ENCODE measurements at places on chromosomes 12 and 14.

GRCh38 chr14:92549105-92549858, 35.7 kb downstream of the RIN3 start:
- no peak overlapping the region for H3K27ac ChIP-seq
- no peaks in the 10 kb centered on the region for H3K4me1 ChIP-seq
- peaks cover 5% of the 10 kb centered on the region for H3K27me3 ChIP-seq
- no peak overlapping the region for H3K4me3 ChIP-seq

DNA sequence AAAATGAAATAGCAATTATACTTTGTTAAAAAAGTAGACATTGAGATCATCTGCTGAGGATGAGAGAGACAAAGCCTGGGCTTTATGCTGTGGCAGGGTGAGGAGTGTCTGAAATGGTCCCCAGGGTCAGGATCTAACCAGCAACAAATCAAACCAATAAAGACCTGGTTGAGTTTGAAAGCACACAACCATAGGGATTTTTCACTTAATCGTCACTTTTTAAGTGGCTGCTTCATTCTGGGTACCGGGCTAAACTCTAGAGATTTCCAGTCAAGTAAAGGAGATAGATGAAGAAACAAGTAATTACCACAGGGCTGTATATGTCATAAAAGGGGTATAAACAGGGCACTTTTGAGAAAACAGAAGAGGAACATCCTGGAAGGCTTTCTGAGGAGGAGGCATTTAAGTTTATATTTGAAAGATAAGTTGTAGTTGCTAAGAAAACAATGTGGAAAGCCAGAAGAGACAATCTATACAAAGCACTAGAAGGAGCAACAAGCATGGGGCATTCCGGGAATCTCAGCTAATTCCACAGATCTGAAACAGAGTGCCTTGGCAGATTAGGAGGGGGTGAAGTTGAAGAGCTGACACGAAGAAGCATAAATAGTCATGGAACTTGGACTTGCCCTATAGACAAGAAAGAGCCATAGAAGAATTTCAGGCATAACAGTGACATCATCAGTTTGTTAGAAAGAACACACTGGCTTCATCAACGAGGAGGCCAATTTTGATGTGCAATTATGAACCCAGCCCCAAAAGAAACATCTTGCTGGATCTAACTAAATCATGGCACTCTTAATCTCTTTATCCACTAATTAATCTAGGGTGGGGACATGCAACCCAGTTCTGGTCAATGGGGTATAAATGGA, 46.9 kb upstream of the FRS2 start:
- H3K36me3 ChIP-seq = 0 out of 2 replicates have a peak, but pooled peaks cover 6% of the 10 kb centered on the region
- no peak overlapping the region for H3K4me3 ChIP-seq
- no peak for DNase-seq
- H3K27me3 ChIP-seq = no peaks in the 10 kb centered on the region
- H3K27ac ChIP-seq = no peak overlapping the region
- peaks cover 10% of the 10 kb centered on the region for H3K4me1 ChIP-seq

DNA sequence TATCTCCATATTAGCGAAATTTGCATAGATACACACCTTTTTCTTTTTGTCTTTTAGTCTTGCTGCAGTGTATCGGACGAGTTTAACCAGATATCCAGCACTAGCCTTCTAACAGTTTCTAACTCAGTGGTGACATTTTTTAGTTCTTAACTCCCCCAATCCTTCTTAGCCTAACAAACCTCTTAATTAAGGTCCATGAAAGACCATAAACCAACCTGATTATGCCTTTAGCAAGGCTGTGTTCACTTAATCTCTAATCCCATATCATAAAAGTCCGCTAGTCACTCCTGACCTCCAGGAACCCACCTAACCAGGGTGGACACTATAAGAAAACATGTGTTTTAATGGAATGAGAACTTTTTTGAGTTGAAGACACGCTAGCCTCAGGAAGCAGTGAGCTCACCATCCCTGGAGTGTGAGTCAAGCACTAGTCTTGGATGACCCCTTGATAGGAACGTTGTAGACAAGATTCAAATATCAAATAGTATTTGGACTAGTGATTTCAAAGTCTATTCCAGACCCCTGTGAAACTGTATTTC, 9.5 kb downstream of the CDKN1B start:
- no peak for DNase-seq
- no peaks in the 10 kb centered on the region for H3K27me3 ChIP-seq
- H3K4me1 ChIP-seq = peaks cover 48% of the 10 kb centered on the region
- peak overlapping the region; percentile 63 for H3K4me3 ChIP-seq
- H3K36me3 ChIP-seq = peaks cover 17% of the 10 kb centered on the region

DNA sequence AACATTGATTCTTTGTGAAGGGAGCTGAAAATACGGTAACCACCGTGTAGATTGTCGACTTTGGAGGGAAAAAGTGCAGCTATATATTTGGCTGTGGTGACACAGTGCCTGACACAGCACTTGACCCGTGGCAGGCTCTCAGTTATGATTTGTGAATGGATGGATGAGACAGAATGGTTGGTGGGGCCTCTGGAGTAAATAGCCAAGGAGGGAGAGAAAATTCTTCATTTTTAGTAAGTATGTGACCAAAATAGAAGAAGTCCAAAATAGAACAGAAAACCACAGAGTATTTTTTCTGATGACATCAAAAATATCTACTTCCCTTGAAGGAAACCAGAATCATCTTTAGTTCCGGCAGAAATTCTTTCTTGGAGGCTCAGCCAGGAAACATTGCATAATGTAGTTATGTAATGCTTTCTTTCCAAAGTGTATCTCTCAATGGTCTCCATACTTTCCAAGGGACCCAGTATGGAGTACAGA, 82.0 kb upstream of the WSCD2 start:
- DNase-seq = no peak
- H3K27ac ChIP-seq = no peak overlapping the region
- H3K4me3 ChIP-seq = no peak overlapping the region
- no peaks in the 10 kb centered on the region for H3K4me1 ChIP-seq

DNA sequence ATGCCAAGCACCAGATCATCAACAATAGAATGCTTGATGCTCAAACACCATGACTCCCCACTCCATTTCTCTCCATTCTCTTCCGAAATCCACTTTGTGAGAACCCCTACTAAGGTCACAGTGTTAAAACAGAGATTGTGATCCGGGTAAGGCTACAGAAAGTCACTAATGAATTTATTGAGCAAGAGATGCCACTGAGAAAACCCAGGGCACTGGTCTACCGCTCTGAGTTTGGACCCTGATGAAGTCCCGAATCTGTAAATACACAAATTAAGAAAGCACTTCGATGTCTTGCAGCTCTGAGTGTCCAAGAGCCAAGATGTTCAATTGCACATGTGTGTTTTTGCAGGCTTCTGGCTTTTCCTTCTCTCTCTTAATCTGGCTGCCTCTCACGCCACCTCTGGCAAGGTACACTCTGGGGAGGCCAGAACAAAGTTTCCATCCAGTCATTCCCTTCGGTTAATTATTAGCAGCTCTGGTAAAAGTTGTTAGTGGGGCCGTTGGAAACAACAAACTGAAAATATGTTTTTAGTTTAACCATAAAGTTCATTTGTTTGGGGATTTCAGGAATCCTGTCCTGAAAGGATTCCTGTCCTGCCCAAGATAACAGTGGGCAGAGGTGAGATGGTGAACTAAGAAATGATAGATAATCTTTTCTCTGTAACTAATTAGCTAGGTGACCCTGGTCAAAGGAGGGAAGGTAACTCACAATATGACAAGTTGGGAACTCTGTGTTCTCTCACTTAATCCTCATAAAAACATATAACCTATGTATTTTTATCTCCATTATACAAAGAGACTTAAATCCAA, 75.4 kb downstream of the BTG1 start:
- H3K27ac ChIP-seq = no peak overlapping the region
- no peak for DNase-seq
- peaks cover 8% of the 10 kb centered on the region for H3K4me1 ChIP-seq

DNA sequence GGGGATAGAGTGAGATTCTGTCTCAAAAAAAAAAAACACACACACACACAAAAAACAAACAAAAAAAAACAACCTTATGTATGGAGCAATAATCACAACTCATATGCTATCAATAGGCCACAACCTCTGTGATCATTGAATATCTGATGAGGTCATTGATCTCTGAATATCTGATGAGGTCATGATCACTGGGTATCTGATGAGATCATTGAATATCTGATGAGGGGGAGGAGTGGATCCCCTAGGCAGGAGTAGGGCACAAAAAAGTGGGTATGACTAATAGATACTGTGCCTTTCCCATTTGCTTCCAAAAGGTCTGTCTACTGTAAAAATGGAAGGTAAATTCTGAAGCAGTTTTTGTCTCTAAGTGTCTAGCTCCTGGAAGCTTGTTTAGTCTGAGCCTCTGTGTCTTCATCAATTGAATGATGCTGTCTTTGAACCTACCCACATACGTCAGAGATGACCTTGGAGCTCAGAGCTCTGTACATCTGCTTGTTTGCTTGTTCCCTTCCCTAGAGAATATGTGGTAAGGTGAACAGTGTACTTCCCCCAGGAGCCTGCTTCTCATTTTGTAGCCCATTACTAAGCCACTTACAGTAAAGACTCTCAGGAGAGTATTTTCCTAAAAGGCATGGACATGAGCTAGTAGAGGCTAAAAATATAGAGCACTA, 13.6 kb downstream of the PAH start:
- DNase-seq = no peak
- no peaks in the 10 kb centered on the region for H3K36me3 ChIP-seq
- H3K27me3 ChIP-seq = no peaks in the 10 kb centered on the region
- H3K4me3 ChIP-seq = no peak overlapping the region

DNA sequence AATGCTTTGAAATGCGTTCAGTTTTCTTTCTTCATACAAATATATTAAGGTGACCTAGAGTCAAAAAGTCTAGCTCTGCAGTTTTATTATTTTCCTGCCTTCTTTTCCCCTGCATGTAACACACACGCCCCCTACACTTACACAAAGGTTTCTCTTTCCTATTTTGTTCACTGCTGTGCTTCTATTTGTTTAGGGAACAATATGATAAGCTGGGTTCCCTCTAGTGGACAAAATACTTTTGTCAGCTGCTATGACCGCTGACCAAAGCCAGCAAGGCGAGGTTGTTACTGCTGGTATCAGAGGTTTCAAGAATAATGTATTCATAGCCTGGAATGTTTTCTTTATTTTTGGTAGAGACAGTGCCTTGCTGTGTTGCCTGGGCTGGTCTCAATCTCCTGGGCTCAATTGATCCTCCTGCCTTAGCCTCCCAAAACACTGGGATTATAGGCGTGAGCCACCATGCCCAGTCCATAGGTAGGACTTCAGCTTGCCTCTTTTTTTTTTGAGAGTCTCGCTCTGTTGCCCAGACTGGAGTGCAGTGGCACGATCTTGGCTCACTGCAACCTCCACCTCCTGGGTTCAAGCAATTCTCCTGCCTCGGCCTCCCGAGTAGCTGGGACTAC, 33.4 kb downstream of the FNTB start:
- peaks cover 13% of the 10 kb centered on the region for H3K36me3 ChIP-seq
- no peak overlapping the region for H3K27ac ChIP-seq
- no peak overlapping the region for H3K4me3 ChIP-seq
- no peak for DNase-seq

Data from DND-41 (cell line).